ENCODE measurements at places on chromosomes 1 and 21.

- DNase-seq, result peak; percentile 81
These were observed 33.4 kb upstream of the OSBPL9 start for GRCh38 chr1:51583532-51583931.

DNA sequence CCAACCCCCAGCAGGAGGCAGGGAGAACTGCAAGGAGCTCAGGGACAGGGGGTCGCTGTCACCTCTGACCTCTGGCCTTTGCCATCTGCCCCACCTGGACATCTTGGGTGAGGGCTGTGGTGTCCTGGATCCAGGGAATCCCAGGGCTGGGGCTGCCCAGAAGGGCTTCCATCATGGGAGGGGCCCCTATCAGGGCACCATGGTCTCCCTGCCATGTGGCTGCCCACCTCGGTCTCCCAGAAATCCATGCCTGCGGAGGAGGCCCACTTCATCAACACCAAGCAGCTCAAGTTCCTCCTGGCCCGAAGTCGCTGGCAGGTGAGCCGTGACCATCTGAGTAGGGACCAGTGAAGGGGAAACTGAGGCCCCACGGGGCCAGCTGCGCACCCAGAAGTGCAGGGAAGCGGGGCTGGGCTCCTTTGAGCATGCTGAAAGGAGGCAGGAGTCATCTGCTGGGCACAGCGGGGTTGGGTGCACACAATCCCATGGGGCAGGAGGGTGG, 36.1 kb downstream of the TRIM11 start:
- DNase-seq, result no peak

- DNase-seq, result no peak
These were observed 7.6 kb downstream of the SESN2 start for GRCh38 chr1:28266920-28267322.

DNA sequence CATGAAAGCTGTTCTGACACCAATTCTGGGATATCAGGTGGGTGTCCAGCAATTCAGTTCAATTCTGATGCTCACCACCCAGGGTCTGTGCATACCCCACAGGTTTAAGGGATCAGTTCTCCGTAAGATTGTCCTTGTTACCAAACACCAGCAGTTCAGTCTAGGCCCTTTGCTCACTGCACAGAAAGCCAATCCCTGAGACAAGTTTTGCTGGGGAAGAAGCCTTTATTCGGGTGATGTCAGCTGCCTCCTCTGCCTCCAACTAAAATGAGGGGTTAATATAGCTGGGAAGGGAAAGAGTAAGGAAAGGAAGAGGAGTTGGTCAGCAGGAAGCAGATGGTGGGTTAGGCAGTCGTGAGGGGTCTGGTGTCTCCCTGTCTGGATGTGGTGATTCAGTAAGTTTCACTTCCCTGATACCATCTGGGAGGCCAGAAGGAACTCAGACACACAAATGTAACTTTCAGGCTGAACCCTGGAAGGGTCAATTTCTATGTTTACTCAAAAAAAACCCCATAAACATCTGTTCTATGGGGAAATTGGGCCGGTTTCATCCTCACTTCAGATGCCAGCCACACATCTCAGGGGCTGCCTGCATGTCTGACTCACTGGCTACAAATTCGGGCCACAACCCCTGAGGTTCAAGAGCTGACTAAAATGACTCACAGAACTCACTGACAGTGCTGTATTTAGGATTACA, 83.3 kb upstream of the PGBD5 start:
- no peak for DNase-seq

- DNase-seq, result no peak
These were observed 20.6 kb upstream of the PLEKHA6 start for GRCh38 chr1:204380293-204380831.

GRCh38 chr1:111789142-111789541, 33.4 kb downstream of the DDX20 start:
- DNase-seq, result no peak

DNA sequence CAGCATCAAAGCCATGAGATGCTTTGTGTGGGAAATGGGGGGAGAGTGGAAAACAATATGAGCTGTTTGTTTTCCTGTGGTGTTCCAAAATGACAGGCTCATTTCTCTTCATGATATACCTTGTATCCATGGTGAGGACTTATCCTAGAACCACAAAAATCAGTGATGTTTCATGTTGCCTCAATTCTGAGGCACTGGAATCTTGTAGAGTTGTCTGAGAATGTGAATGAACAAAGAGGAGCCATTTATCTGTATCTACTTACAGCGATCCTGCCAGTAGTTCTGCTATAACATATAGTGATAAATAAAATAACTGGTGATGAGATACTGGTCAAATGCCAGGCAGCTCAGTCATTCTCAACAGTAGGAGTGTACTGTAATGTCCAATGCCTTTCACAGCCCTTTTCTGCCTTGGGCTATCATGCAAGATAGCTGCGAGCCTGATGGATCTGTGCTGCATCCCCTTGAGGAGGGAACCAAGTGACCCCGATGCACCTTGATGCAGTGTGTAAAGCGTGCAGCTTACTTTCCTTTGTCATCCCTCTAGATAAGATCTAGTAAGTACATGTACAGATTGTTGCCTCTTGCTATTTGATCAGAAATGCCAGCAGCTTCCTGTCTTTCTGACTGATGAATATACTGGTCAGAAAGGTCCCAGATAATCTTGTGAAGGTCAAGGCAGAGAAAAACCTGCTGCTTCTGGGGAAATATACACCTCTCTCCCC, 52.8 kb downstream of the SLC44A3 start:
- DNase-seq, result no peak

DNA sequence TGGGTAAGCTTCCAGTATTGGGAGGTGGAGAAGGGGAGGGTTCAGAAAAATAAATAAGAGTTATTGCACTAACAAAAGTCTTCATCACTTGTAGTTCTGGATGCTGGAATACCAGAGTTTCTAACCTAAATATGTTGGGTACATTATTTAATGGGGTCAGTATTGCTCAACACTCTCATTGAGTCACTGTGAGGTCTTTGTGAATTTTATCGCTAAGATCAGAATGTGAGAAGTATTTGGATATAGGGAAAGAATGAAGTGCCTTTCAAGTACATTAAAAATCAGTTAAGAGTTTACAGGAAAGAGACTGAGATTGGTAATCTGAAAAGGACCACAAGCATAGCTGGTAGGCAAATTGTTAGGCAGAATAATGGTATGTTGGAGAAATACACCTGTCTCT, 8.8 kb downstream of the SNRPE start:
- DNase-seq, result no peak

DNA sequence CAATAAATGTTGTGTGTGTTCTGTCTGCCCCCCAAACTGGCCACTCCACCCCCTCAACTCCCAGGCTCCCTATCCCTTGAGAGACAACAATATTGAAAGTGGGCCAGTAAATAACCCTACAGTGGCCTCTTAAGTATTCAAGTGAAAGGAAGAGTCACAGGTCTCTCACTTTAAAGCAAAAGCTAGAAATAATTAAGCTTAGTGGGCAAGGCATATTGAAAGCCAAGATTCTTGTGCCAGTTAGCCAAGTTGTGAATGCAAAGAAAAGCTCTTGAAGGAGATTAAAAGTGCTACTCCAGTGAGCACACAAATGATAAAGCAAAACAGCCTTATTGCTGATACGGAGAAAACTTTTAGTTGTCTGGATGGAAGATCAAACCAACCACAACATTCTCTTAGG, 158.4 kb downstream of the GABPA start:
- no peak for DNase-seq

DNA sequence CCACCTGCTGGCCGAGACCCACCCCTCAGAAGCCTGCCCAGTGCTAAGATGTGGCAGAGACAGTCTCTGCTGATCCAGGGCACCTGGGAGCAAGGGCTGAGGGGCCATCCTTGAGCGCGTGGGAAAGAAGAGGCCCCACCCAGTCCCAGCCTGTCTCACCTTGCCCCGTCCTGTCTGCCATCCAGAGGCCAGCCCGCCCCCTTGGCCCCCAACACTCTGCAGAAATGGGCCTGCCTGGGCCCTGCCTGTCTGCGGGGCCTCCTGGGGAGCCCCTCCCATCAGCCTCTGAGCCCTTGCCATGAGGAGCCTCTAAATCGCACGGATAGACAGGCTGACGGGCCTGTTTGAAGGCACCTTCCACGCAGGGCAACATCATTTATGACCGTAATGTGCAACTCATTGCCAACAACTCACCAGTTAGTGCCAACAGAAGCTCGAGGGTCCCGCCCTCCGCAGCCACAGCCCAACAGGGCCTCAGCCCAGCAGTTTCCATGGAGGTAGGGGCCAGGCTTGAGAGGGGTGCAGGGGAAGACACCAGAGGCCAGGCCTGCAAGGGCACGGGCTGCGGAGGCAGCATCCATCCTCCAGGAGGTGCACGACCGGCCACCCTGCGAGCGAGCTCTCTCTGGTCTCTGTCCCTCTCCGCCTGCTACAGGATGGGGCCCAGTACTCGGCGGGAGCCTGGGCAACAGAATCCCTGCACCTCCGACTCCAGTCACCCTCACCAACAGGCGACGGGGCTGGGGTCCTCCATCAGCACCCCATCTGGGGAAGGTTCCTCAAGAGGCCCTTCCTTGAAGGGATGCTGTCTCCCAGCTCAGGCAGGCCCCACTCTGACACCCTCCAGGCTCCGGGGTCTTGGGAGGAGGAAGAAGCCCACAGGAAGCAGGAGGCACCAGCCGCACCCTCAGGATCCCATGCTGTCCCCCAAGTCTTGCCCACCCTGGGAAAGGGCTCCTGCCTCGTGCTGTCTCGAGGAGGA, 78.0 kb downstream of the MEGF6 start:
- DNase-seq, result no peak

GRCh38 chr1:220747437-220748088, 559 bp upstream of the MTARC2 start:
- DNase-seq, result no peak

DNA sequence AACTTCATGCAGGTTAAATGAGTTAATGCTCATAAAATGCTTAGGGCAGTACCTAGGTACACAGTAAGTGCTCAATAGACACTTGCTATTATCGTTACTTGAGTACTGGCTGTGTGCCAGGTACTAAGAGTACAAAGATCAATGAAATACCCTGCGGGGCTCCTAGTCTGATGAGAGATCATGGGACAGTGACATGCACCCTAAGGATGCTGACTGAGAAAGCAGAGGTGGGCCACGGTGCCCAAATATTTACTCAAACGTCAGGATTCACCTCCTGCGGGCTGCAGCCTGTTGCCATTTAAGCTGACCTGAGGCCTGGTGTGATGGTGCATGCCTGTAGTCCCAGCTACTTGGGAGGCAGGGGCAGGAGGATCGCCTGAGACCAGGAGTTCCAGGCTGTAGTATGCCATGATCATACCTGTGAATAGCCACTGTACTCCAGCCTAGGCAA, 19.8 kb upstream of the LUZP1 start:
- DNase-seq, result no peak

GRCh38 chr1:50517488-50517887, 94.2 kb upstream of the DMRTA2 start:
- DNase-seq, result no peak

DNA sequence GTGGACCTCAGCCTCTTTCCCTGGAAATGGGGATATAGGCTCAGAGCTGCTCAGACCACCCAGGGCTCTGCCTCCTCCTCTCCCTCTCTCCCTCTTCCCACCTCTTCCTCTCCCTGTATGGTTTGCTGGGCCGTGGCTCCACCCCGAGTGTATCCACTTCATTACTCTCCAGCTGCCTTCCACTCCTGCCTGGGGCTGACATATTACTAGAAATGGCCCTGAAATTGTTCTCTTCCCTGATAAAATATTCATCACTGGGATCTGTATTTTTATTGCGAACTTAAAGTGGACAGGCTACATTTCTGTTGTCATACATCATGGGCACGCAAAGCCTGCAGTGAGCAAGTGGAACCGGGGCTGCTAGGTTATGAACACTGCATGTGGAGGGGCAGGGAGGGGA, 225.0 kb downstream of the HHAT start:
- no peak for DNase-seq

DNA sequence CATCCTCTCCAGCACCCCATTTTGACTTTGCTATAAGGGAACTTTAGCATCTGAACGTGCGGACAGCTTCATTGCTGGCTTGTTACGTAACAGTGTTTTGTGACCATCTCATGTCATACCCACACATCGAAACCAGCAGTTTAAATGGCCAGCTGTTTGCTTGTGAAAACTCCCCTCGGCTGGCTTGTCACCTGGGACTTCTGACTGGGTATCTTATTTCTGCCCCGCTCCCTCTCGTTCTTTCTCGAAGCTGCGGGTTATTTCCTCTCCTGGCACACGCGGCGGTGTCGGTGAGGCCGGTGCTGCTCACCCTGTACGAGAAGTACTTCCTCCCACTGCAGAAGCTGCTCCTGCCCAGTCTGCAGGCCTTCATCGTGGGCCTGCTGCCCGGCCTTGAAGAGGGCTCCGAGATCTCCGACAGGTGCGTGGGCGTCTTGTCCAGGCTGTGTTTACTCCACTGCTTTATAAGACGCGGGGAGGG, 43.5 kb downstream of the DOP1B start:
- DNase-seq, result no peak

DNA sequence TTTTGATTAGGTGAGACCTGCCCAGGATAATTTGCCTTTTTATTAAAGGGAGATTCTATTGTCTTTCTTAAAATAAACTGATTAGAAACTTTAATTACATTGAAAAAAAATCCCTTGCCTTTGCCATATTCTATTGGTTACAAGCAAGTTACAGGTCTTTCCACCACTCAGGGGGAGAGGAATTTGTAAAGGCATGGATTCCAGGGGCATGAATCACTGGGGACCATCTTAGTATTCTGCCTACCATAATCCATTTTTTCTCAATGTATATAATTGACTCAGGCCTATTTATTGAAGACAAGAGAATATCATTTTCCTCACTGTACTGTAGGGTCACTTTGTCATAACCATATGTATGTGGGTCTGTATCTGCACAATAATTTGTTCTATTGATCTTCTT, 124.3 kb upstream of the PDE4B start:
- DNase-seq, result no peak

DNA sequence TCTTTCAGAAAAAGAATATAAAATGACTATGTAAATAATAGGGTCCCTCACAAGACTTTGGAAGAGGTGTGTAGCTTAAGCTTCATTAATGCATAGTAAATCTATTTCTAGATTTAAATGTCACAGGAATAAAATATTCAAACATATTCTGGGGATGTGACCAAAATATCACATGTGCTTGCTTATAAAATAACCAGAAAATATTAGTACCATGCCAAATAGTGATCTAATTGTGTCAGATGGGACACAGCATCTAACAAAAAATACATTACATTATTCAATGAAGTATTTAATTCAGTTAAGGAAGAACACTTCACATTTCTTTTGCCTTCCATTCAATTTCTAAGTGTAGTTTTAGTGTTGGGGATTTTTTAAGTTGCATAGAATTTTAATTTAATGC, 179.5 kb downstream of the LRRC40 start:
- no peak for DNase-seq

Measured in nucleus accumbens (tissue), 56 donors.